ENCODE measurements at places on chromosomes 5 and 9.
A peak's percentile ranks its signal among the peaks of the same experiment; 100 is the strongest.

DNA sequence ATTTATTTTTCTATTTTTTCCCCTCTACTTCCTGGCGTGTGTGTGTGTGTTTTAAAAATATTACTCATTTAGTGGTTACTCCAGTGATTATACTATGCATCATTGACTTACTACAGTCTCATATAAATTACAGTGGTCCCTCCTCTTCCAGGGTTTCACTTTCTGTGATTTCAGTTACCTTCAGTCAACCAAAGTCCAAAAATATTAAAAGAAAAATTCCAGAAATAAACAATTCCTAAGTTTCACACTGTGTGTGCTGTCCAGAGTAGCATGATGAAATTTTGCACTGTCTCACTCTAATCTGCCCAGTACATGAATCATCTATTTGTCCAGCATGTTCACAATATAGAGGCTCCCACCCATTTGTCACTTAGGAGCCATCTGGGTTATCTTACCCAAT lies 47.4 kb upstream of the CCDC112 start:
- DNase-seq, result no peak

DNA sequence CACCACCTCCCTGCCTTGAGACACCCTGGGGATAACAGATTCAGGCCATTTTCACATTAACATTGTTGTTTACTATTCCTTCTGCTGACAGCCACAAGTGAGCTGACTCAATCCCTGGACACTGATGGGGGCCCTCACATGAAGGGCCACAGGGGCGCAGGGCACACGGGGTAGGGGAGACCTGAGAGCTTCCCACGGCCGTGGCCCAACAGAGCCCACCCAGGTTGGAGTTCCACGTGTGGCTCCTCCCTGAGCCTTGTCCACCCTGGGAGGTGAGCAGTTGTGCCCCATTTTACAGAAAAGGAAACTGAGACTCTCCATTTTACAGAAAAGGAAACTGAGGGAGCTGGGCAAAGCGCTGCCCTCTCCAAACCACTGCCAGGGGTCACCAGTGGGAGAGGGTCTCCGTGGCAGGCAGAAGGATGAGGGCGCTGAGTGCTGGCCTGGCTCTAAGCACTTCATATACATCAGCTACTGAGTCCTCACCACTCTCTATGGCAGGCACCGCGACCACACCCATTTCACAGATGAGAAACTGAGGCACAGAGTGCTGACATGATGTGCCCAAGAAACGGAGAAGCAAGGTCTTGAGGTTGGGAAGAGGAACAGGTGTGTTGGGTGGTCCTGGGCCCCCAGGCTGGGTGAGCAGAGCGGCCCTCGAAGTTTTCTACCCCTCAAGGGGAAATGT lies 2.3 kb downstream of the NINJ1 start:
- DNase-seq, result no peak

DNA sequence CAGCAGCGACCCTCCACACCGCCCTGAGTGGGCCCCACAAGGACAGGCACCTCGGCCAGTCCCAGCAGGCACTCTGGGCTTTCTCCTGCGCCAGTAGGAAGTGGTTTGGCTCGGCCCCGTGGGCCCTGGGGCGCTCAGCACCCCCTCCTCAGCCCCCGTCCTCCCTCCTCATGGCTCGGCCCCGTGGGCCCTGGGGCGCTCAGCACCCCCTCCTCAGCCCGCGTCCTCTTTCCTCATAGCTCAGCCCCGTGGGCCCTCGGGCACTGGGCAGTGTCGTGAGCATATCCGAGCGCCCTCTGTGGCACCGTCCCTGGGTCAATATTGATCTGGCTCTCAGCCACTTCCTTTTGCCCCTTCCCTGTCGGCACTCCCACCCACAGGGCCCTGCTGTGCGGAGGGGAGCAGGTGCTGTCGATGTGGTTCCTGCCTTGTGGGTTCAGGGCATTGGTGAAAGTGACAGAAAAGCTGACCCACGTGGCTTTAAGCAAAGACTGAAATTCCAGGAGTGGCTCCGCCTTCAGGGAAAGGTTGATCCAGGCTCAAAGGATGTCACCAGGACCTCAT lies 5.5 kb upstream of the SCGB3A1 start:
- DNase-seq, result no peak

DNA sequence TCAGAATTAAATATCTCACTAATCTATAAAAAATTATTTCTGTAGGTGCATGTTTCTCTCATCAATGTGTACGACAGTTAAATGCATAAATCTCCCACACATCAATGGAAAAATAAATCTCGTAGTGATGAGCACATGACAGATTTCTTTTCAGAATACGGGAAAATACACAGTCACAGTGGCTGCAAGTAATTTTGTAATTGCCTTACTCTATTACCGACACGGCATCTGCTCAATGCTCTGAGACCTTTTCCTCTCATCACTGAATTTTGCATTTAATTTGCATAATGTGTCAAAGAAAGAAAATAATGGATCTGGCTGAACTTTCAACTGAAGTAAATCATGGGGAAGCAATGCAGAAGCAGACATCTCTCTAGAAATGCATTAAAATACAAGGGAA lies 37.2 kb downstream of the PDE4D start:
- no peak for DNase-seq

- no peak for DNase-seq
Observed at GRCh38 chr5:152303841-152304240, 101.2 kb downstream of the NMUR2 start.

- no peak for DNase-seq
Observed at GRCh38 chr9:25700430-25700829, 22.2 kb upstream of the TUSC1 start.

DNA sequence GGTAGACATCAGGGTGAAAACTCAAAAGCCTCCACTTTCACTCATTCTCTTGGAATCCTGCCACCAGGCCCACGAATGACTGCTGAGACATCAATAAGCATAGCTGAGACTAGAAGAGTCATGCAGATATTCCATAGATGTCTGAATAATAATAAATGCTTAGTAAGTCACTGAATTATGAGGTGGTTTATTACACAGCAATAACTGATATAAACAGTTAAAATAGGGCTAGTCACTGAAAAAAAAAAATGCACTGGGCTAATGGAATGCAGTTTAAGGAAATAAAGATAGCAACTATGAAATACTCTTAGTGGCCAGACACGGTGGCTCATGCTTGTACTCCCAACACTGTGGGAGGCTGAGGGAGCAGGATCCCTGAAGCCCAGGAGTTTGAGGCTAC lies 262.8 kb upstream of the CDH6 start:
- DNase-seq, result no peak

DNA sequence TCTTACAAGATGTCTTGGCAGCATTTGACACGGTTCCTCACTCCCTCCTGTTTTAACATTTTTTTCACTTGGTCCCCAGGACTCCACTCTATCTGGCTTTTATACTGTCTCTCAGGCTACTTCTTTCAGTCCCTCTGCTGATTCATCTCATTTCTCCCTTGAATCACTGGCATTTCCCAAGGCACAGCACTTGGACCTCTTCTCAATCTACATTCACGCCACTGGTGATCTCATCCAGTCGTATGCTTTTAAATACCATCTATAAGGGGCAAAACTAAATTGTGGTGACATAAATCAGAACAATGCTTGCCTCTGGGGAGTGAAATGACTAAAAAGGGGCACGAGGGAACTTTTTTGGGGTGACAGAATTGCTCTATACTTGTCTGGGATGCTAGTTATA lies 47.1 kb downstream of the MAPKAP1 start:
- DNase-seq, result no peak

- DNase-seq, result no peak
Observed at GRCh38 chr5:27125856-27126255, 87.5 kb upstream of the CDH9 start.

DNA sequence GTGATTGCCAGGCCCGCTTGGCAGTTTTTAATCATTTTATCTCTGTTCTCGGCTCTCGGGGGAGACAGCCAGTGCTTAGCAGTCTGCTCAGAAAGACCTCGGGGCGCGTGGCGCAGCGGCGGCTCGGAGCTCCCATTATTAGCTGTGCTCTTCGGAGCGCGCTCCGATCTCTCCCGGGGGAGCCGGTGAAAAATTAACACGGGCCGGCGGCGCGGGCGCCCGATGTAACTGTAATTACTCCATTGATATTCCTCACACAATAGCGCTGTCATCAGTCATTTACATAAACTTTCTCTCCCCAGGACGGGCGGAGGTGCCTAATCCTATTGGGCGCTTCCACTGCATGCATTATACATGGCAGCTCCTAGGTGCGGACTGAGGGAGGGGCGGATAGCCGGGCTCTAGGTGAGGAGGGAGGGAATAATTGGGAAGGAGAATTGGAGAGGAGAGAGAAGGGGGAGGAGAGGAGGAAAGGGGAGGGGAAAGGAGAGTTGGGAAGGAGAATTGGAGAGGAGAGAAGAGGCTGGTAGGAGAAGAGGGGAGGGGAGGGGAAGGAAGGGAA lies 24.9 kb downstream of the LMX1B start:
- DNase-seq, result no peak

- no peak for DNase-seq
Observed at GRCh38 chr9:28518439-28518838, 945.2 kb upstream of the C9orf72 start.

GRCh38 chr9:23621924-23622323 lies 204.1 kb downstream of the ELAVL2 start:
- no peak for DNase-seq

DNA sequence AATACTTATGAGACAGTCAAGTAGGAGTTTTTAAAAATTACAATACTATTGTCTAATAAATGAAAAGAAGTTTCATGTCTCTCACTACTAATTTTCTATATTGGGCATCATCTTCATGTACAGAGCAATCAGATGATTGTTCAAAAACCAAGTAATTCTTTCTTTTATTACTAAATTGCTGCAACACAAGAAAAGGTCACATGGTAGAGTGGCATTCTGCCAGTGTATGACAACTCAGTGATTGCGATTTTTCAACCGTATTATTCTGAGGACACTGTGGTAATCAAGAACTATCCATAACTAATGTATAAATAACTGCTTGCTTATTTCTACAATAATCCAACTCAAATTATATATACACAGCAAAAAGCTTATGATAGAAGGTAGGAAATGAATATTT lies 96.7 kb upstream of the GRHPR start:
- no peak for DNase-seq

GRCh38 chr9:113631137-113631765 lies 167.7 kb downstream of the RGS3 start:
- no peak for DNase-seq

GRCh38 chr5:81163651-81164050 lies 69.5 kb upstream of the CKMT2 start:
- no peak for DNase-seq

GRCh38 chr9:112640311-112640710 lies 77.6 kb downstream of the INIP start:
- no peak for DNase-seq

- no peak for DNase-seq
Observed at GRCh38 chr5:139415221-139415861, 11.5 kb upstream of the SPATA24 start.

DNA sequence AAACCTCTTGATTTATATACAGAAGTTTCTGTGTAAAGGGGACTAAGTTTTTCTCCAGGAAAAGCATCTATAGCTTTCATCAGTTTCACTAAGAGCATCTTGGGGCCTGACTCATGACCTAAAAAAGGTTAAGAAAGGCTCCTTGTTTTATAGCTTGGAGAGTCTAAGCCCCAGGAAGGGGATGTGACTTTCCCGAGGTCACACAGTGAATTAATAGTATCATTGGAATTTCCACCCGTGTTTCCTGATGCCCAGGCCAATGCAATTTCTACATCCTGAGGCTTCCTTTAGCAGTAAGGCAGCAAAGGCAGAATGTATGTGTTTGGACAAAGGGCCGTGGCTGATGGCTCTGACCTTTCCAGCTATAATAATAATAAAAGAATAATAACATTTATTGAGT lies 8.6 kb downstream of the MORN5 start:
- DNase-seq, result no peak

DNA sequence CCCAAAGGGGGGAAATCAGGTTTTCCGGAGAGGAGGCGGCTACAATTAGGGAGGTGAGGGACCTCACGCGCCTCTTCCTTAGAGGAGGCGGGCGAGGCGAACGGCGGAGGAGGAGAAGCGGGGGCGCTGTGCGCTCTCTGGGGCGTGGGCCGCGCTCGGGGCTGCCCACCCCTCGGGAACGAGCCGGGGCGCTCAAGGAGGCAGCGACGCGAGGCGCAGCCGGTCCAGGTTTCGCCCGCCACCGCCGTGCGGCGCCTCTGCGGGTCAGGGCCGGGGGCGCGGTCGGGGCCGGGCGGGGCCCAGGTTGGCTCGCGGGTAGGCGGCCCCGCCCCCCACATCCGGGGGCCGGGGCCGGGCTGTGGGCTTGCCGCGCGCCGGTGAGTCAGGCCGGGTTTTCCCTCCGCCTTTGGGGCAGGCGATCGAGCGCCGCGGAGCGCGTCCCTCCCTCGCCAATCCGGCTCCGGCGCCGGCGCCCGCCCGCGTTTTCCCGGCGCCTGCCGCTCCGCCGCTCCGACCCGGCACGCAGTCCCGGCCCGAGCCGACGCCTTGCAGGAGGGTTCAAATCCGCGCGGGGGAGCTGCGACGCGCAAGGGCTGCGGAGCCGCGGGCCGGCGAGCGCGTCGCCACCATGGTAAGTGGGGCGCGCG lies at the start of gene N4BP3:
N4BP3 (plus strand) TSS at position 392 of the 647 bp plus-strand sequence. CDS start 6,052 bp downstream, outside the sequence.
- peak; percentile 68 for DNase-seq
